Epithelial cell of esophagus (primary cell): ENCODE measurements at places on chromosomes 16 and 17.

DNA sequence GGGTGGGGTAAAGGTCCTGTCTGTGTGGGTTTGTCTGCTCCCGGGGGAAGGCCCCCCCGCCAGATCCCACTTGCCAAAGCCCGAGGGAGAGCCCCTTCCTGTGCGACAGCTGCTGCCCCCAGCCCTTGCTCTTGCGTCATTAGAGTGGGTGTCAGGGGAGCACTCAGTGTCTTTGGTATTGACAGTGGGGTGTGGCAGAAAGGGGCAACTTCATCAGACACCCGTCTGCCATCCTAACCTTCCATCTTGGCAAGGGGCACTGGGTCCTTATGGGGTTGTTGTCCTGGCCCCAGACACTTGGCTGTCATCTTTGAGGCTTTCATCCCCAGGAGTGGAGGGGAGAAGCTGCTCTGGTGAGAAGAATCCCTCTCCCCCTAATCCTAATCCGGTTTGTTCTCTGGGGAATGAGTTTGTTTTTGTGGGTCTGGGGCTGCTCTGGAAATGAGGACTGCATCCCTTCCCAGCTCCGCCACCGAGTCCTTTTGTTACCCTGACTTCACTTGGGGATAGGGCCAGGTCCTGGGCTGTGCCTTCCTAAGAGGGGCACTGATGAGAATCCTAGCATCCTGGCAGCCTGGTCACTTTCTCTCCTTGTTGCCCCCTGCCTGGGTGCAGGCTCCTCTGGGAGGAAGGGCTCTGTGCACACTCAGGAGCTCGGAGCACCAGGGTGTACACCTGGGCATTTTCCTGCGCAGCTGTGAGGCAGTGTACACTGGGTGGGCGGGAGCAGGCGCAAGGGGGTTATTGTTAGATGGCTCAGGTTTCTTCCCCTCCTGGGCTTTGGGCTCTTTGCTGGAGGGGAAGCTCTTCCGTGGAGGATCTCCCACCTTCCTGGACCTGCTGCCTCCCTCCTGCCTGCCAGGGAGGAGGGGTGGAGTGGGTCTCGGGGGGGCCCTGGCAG lies 21.1 kb downstream of the GJD3 start:
- DNase-seq, result no peak

DNA sequence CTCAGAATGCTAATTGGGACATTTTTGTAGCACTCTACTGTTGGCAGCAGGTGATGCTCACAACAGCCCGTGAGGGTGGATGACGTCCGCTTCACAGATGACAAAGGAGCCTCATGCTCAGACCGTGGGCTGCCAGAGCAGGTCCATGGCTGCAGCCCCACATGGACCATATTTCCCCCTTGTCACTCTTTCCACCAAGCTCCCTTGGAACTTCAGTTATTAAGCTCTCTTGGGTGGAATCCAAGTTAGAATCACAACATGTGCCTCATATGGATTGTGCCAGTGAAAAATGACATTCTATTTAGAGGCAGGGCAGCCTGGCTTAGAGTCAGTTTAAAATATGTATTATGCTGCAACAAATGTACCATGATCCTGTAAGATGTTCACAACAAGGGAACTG lies 33.2 kb upstream of the STH start:
- DNase-seq, result no peak

DNA sequence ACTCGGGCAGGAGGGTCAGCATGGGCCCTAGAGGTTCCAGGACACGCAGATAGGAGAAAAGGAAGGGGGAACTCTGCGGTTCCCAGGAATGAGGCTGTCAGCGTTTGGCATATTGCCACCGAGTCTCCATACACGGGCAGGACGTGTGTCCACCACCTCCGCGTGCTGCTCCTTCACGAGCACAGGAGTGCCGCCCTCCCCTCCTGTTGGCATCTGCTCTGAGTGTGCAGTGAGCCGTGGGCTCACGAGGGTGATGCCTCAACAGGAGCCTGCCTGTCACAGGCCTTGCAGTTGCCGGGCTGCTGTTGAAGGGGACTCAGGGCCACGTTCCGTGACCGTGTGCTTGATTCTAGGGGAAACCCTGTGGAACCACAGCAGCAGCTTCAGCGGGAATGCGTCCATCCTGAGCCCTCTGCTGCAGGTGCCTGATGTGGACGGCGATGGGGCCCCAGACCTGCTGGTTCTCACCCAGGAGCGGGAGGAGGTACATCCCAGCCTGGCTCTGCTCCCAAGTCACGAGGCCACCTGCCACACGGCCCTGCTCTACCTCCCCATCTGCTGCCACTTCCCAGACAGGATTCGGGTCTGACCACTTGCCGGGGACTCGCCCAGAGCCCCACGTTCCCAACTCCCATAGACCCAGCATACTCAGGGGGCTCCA lies 14.6 kb downstream of the RGS11 start:
- no peak for DNase-seq

DNA sequence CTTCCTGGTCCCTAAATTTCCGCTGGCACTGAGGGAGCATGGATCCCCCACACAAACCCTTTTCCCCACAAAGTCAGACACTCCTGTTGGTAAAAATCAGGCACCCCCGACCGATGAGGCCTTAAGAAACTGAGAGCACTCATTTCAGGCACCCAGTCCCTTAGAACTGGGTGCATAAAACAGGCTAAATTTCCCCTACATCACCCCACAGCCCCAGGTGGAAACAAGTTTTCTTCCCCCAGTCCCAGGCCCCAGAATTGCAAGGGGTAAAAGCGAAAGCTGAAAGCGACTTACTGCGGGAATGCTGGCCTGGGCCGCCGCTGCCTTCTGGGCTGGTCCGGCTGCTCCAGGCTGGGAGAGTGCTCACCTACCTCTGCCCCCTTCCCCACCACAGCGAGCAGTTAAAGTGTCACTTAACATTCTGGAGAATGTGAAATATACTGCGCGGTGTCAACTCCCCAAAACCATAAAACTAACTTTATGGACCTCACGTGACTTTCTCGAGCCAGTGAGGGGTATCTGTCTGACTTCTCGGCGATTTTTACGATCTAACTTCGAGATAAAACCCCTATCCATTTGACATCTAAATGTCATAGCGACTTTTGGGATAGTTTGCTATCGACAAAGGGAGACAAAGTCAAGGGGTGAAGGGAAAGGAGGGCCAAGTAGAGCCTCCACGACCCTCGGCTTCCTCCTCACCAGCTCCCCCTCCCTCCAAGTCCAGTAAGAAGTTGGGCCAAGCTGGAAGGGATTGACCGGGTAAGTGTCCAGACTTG lies at the start of gene HOXB3:
Gene HOXB3 (minus strand): TSS at position 411 of the 776 bp plus-strand sequence. CDS start 37,767 bp downstream, outside the sequence.
- DNase-seq, result no peak

DNA sequence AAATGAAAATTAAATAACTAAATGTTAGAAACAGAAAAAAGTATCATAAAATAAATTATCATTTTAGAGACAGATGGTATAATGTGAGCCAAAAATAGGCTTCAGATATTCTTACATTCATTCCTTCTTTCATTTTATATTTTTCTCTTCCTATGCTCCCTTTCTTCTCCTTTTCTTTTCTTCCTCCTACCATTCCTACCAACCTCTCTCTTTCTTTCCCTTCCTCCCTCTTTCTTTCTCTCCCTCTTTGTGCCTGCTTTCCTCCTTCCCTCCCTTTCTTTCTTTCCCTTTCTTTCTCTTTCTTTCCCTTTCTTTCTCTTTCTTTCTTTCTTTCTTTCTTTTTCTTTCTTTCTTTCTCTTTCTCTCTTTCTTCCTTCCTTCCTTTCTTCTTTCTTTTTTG lies 275.6 kb upstream of the ELAC2 start:
- no peak for DNase-seq
